ENCODE measurements at places on chromosomes 5 and 9.
A peak's percentile ranks its signal among the peaks of the same experiment; 100 is the strongest.

DNA sequence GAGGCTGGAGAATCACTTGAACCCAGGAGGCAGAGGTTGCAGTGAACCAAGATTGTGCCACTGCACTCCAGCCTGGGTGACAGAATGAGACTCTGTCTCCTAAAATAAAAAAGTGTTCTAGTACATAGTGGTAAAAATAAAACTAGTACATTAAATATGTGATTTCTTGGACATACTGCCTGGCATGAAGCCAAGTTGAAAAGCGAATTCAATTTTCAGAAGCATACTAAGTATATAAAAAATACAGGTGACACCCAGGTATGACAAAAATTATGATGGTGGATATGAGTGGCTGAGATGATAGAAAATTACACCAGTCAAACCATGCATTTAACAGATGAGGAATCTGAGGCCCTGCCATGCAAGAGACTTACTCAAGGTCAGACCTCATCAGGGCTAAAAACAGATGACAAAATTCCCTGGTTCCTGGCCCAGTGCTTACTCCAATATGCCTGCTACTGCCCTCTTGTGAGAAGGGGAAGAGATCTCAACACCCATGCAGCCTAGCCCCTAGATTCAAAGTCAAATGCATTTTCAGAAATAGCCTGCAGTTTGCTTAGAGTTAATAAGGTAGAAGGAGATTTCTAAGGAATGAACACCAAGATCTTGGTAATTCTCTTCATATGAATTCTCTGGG is 46.6 kb upstream of the GNPDA1 start:
- DNase-seq: no peak

- DNase-seq: no peak
Observed at GRCh38 chr9:18154661-18155060, 319.3 kb upstream of the ADAMTSL1 start.

DNA sequence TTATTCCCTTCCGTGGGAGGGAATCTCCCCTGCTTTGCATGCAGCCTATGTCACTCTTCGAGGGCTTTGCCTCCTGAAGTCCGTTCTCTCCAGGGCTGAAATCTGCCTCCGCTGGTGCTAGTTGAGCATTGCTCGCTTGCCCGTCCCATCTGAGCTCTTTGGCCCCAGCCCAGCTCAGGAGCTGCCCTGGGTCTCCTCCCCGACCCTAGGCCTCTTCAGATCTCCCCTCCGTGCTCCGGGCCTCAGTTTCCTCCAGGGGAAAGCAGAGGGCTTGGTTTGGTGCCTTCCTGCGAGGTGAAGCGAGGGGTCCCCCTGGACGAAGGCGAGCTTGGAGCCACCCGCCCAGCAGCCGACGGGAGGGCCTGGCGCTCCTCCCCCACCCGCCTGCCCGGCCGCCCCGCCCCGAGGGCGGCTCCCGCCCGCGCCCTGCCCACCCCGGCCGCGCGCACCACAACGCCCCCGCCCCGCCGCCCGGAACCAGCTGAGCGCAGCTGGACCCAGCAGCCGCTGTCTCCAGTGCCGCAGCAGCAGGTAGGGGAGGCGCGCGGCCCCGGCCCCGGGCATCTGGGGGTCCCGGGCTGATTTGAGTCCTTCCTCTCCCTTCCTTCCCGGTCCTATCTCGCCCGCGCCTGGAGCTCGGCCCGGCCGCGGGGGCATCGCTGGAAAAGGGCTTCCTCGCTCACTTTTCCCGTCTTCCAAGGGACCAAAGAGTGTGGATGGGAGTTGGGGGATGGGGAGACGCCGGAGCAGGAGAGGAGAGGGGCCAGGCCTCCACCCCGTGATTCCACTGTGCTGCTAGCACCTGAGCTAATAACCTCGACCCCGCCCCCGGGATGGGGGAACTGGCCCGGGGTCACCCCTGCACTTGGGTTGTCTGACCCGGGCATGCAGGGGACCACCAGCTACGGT is at the start of gene GSN:
Gene GSN (plus strand): TSS at position 474 of the 909 bp plus-strand sequence. CDS start 33,810 bp downstream, outside the sequence.
- DNase-seq: peak; percentile 49

GRCh38 chr5:159628703-159629102 is 287.6 kb upstream of the ADRA1B start:
- DNase-seq: no peak

GRCh38 chr5:51731421-51732029 is 348.3 kb downstream of the ISL1 start:
- no peak for DNase-seq
